ENCODE measurements at places on chromosomes 2 and 18. TPM values are rescaled to one million over a fixed set of nuclear protein-coding genes. Genes with fewer than 3 reads are reported as not detected.

- no peaks in the 10 kb centered on the region for H3K27me3 ChIP-seq
- H3K4me1 ChIP-seq = no peaks in the 10 kb centered on the region
- no peak for DNase-seq
- H3K36me3 ChIP-seq = no peaks in the 10 kb centered on the region
Measured at GRCh38 chr2:50615291-50615690, 416.6 kb downstream of the NRXN1 start.

DNA sequence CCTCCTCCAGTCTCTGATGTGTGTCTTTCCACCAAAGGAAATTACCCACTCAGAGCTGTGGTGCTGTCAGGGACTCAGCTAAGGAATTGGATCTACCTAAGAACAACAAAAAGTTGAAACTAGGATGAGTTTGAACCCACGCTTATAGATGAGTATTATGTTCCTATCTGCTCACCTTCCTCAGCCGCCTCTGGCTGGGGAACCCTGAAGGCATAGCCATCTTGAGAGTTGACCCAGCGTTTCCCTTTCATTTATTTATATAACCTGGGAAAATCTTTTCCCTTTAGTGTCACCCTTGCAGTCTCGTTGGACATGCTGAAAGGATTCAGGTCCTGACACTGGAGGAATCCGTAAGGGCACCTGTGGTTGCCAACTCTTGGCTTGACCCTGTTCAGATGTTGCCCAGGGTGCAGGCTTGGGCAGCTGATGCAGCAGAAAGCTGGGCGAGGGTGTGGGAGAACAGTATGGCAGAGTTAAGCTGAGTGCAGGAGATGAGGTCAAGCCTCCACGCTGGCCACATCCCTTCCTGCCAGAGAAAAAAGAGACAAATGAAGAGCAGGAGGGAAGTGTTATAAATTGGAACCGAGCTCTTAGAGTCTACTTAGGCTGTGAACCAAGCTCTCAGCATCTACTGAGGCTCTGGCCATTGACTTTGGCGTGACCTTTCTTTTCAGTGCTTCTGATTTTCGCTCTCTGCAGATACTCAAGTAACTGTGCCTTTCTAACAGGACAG, 1.9 kb downstream of the CDH20 start:
- H3K27ac ChIP-seq = no peak overlapping the region
- no peaks in the 10 kb centered on the region for H3K36me3 ChIP-seq
- H3K27me3 ChIP-seq = peaks cover 4% of the 10 kb centered on the region
- no peak for DNase-seq
- H3K4me1 ChIP-seq = no peaks in the 10 kb centered on the region

DNA sequence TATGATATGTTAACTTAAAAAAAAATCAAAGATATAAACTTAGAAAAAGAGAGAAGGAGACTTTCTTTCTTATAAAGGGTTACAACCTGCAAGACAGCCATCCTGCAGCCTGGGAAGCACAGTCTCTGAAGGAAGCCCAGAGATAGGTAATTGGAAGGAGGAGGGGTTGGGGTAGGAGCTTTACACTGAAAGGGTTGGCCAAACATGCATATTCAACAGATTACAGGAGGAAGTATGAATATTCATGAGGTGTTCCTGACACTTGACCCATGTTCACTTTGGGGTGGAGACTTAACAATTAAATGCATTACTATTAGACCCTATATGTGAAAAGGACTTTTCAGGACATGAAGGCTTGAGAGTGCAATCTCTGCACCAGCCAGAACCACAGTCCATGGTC, 71.7 kb upstream of the CDH2 start:
- no peaks in the 10 kb centered on the region for H3K36me3 ChIP-seq
- no peaks in the 10 kb centered on the region for H3K27me3 ChIP-seq
- H3K4me1 ChIP-seq = no peaks in the 10 kb centered on the region

DNA sequence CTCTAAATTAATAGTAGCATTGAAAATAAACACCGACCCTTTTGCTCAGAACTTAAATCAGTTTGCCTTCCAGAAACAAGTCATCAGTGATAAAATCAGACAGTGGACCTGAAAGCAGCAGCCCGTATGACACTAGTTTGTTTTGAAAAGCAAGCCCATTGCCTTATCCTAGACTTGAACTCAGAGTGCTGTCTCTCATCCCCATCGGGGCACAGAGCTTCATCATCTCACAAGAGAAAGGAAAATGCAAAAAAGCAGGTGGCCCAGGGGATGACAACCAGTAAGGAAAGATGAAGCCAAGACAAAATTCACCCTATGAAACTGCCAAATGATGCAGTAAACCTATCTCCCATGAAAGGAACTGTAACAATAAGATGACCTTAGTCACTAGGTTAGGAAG, 71.2 kb downstream of the CERKL start:
- H3K4me3 ChIP-seq = no peak overlapping the region
- no peaks in the 10 kb centered on the region for H3K4me1 ChIP-seq
- DNase-seq = no peak
- no peak overlapping the region for H3K27ac ChIP-seq

GRCh38 chr2:23429036-23429435, 44.1 kb downstream of the KLHL29 start:
- no peak overlapping the region for H3K4me3 ChIP-seq
- H3K4me1 ChIP-seq = no peaks in the 10 kb centered on the region
- DNase-seq = no peak

GRCh38 chr2:68832233-68832869, 38.8 kb downstream of the BMP10 start:
- no peak overlapping the region for H3K4me3 ChIP-seq
- H3K27ac ChIP-seq = peak overlapping the region; percentile 51
- no peaks in the 10 kb centered on the region for H3K36me3 ChIP-seq
- peaks cover 21% of the 10 kb centered on the region for H3K4me1 ChIP-seq
- peak; percentile 68 for DNase-seq

- no peak overlapping the region for H3K27ac ChIP-seq
- H3K4me1 ChIP-seq = peaks cover 6% of the 10 kb centered on the region
- H3K4me3 ChIP-seq = no peak overlapping the region
- H3K36me3 ChIP-seq = no peaks in the 10 kb centered on the region
Measured at GRCh38 chr2:130366720-130367119, 10.9 kb downstream of the PTPN18 start.

Gene VWA3B
- total RNA-seq = 0.27 TPM

Gene RPRM
- total RNA-seq = not detected
